ENCODE measurements at places on chromosomes 2 and 18.

DNA sequence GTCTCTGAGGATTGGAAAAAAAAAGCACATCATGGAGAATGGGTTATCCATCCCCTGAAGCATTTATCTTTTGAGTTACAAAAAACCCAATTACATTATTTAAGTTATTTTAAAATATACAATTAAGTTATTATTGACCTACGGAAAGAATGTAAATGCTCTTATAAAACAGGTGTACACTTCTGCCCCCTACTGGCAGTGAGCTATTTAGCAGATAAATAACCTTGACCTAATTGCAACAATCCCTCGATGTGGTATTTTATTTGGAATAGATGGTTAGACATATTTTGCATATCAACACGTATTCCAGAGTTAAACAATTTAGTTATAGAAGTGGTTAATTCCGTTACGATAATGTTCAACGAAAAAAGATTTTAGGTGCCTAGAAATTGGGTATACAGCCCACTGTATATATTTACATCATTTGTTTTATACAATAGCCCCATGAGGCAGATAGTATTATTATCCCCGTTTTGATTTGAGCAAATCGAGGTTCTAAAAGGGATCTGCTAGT is 9.1 kb upstream of the DAW1 start:
- DNase-seq, result no peak

DNA sequence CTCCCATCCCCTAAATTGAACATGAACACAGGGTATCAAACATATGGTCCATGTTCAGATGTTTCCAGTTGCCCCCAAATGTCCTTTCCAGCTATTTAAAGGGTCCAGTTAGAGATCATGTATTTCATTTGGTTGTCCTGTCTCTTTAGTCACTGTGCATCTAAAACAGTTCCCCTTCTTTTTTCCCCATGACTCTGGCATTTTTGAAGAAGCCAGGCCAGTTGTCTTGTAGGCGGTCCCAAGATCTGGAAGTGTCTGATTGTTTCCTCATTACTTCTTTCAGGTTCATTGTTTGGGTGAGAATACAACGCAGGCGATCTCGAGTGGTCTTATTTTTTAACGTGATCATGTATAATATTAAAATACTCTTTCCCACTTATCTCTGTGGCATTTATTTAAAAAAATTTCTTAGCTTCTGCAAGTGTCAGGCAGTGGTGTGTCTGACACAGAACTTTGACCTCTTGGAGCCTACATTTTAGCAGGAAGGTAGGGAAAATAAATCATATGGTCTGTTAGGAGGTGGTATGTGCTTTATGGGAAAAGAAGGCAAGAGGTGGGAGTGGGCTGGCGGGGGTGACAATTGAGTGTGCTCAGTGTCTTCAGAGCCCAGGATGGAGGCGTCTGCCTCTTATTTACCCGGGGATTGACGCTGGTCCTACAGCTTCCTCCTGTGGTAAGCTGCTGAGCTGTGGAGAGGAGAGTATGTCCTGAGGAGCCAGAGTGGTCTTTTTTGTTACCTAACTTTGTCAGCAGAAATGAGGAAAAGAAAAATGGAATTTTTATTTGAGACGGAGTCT is 8.1 kb downstream of the RAB31 start:
- no peak for DNase-seq

DNA sequence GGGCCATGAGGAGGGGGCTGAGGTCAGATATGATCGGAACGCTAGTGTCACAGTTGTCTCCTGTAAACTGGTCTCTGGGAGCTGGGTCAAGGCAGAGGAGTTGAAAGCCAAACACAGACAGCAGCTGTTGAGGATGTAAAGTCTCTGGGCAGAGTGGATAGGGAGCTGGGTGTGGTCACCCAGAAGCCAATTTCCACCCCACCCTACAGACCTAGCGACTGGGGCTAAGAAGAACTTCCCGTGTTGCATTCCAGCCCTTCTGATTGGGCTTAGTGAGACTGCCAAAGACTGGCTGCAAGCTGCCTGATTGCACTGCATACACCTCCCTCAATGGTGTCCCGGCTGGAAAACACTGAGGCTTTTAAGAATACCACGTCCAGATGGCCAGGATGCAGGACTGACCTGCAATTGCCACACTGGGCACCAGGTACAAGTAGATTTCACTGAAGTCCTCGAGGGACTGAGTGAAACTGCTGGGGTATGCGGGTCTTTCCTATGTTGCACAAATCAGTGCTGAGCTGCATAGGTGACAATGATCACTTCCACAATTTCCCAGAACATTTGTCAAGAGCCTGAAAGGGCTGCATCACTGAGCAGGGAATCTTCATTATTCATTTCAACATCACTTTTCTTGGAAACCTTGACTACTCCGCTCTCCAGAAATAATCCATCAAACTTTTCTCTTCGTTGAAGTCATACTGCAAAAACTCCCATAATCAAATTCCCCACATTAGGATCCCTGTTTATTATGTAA is 43.1 kb upstream of the EML4 start:
- peak; percentile 42 for DNase-seq

DNA sequence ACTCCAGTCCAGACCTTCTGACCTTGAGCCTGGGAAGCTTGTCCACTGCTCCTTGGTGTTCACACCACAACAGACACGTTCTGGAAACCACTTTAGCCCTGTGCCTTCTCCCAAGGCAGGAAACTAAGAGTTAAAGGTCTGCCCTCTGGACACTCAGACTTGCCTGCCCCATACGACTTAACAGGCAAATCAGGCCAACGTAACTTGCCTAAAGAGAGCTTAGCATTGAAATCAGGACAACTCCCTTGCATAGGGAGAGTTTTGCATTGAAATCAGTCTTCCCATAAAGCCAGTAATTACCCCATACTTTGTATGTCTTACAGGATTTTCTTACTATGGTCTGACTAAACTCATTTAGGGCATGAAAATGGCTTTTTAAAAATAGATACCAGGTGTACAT is 18.5 kb downstream of the NFE2L2 start:
- no peak for DNase-seq

DNA sequence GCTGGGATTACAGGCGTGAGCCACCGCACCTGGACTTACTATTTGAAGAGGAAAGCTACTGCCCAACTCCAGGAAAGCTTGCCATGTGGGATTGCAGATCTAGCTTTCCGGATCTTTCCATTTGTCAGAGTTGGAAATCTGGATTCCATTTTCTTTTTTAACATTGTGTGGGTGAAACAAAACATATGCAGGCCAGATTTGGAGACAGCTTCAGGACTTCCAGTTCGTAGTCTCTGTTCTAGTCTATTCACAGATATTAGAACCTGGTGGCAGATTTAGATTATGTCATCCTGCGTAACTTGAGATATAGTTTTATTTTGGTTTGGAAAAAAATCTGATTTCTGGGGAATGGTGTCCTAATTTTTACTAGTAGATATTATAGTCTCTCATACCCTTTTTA is 70.5 kb downstream of the ZNF236 start:
- no peak for DNase-seq

DNA sequence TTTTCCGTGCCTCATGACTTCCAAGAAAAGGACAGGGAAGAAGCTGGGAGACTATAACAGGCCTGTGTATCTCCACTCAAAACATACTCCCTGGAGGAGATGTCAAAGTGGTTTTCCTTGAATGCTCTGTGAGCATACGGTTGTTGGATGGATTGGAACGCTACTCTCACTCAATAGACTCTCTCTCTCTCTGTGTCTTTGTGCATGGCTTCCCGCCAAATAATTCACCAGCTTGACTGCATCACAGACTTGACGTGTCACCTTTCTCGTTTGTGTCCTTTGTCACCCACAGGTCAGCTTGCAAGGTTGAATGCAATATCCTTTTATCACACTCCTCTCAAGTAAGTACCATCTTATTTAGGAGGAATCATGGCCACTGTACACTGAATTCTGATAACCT is 156.8 kb upstream of the MAPRE2 start:
- DNase-seq, result no peak

DNA sequence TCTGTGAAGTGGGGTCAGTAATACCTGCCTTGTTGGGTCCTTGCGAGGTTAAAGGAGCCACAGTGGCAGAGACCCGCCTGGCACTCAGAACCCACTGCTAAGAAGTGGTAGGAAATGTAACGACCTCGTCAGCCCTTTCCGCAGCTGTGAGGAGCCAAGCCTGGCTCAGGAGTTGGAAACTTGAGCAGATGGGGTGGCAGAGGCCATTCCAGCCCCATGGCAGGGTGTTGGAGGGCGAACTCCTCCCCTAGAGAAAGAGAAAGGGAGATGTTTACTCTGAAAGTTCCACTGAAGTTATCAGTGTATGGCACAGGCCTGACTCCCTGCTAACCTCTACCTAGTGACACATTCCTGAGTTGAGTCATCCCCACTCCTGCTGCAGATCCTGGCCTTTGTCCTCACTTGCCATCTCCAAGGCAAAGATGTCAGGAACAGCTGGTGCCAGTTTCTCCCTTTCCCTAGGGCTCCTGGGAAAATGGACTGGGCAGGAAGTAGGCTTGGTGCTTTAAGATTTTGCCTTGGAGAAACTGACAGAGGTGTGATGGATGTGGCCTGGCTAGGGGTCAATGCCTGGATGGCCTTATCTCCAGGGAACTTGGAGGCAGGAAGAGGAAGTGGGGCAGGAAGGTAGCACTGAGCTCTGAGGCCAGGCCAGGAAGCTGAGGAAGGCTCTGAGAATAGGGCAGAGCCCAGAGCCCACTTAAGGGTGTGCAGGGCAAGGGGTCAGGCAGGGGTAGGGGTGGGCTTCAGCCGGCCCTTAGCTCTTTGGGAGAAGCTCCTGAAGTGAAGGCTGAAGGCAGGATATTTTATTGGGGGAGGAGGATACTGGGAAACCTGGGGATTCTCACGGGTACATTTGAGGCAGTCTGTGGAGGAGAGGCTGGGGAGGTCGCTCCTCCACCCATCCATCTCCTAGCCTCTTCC is 888 bp downstream of the VAMP5 start:
- no peak for DNase-seq

DNA sequence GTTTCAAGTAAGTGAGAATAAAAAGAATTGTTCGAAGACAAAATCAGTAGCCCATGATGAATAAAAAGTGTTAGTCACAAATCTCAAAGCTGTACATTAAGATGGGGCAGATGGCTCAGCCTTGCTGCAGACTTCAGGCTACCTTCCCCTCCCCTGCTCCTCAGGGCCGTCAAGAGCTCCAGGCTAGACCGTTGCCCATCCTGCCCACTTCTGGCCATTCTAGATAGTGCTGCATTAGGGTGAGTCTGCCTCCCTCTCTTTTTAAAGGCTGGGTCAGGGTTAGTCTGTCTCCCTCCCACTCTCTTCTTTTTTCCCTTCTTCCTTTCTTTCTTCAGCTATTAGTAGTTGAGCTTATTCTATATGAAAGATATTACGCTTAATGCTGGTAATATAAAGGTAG is 86.0 kb downstream of the MAPRE2 start:
- no peak for DNase-seq

- no peak for DNase-seq
These were observed 81.5 kb upstream of the DAPL1 start for GRCh38 chr2:158713523-158714138.

- DNase-seq, result no peak
These were observed 156.8 kb upstream of the UBE2E3 start for GRCh38 chr2:180823546-180824141.

DNA sequence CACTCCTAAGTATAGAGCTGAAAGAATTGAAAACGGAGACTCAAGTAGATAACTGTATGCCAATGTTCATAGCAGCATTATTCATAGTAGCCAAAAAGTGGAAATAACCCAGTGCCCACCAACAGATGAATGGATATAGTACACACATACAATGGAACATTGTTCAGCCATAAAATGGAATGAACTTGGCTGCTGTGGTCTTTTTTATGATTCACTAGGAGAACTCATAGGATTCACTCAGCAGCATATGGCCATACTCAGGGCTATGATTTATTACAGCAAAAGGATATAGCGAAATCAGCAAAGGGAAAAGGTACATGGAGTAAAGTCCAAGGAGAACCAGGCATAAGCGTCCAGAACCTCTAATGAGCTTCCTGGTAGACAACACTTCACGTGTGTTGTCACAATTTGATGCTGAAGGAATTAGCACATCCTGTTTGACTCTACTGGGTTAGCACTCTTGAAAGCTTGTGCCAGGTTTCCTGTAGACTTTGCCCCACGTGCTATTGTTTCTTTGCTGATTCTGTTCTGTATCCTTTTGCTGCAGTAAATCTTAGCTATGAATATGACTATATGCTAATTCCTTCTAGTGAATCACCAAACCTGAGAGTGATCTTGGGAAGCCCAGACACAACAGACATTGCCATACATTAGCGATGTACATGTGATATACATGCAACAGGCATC is 15.7 kb downstream of the SPC25 start:
- DNase-seq, result no peak

DNA sequence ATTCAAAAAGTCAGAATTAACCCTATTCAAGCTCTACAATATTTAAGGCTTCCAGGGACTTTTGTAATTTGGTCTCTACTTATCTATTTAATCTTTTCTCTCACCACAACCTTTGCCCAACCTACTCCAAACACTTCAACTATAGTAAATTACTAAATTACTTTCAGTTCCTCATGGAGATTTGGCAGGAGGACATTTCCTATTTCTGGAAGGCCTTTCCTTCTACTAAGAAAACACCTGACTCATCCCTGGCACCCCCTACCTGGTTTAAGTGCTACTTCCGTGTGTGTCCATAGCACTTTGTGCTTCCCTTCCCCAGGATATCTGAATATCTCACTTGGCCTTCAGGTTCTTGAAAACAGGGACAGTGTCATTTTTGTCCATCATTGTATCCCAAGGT is 96.3 kb downstream of the UPP2 start:
- no peak for DNase-seq

DNA sequence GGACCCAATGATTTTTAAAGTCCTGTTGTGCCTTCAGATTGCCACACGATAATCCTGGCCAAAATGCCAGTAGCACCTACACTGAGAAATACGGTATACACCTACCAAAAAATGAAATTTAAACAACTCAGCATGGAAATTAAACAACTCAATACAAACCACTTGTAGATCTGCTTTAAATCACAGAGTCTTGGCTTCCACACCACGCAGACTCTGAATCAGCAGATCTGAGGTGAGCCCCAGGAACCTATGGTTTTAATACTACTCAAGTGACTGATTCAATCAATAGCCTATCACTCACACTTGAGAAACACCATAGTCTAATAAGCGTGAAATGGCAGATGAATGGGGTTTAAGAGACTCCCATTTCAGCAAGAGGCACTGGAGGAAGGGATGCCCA is 46.9 kb downstream of the MAP4K3 start:
- no peak for DNase-seq

- no peak for DNase-seq
These were observed 57.5 kb downstream of the ZRANB3 start for GRCh38 chr2:135473567-135473966.

- DNase-seq, result no peak
These were observed 80.0 kb upstream of the CPO start for GRCh38 chr2:206859330-206859739.

DNA sequence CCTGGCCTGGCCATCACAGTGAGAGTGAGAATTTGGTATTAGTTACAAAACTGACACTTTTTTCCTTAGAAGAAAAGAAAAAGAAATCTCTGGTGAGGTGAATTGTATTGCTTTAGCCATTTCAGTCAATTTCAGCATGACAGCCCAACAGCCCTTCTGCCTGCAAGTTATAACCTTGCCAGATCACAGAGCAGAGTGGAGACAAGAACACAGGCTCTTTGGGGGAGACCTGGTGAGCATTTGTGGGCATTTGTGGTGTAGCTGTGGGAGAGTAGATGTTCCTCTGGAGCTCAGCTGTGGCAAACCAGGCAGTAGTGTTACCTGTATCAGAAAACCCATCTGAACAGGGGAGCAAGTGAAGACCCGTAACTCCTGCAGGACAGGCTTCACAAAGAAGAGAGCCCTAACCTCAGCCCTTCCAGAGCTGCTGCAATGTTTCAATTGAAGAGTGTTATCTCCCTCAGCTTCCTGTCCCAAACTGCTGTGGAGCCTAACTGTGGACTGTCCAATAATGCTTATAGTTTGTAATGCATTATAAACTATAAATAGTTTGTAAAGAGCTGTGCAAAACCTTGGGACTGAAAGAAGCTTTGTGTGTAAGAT is 22.8 kb upstream of the DLX1 start:
- no peak for DNase-seq
